ENCODE measurements at places on chromosomes 16 and 17. TPM values are rescaled to one million over a fixed set of nuclear protein-coding genes. Genes with fewer than 3 reads are reported as not detected.

The MEIOB gene
- not detected for total RNA-seq

DNA sequence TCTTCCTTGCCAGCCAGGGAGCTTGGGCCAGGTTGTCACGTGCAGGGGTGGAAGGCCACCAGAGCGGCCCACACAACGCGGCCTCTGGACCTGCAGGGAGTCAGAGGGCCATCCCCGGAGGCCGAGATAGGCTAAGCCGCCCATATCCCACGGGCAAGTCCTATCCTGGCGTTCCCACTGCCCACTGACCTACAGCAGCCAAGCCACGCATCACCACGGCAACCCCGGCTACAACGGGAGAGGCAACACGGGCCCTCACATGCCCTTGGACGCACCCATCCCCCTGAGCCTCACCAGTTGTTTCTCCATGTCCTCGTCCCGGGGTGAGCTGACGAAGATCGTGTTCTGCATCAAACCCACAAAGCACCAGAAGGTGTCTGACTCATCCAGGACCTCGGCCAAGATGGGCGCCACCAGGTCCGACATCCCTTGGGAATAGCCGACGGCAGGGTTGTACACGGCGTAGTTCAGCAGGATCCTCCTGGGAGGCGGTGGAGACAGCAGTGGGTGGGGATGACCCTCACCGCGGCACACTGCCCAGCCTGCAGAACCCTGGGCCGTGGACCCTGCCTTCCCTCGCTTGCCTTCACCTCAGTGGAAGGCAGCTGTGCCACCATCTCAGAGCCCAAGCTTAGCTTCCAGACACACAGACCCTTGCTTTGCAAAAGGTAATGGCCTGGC lies 88.2 kb downstream of the TBC1D16 start:
- H3K27ac ChIP-seq, result no peak overlapping the region
- no peaks in the 10 kb centered on the region for H3K36me3 ChIP-seq
- peaks cover 8% of the 10 kb centered on the region for H3K4me1 ChIP-seq
- no peak for DNase-seq
- H3K27me3 ChIP-seq, result no peaks in the 10 kb centered on the region

- peaks cover 11% of the 10 kb centered on the region for H3K27me3 ChIP-seq
- H3K36me3 ChIP-seq, result no peaks in the 10 kb centered on the region
- no peak overlapping the region for H3K27ac ChIP-seq
- no peak overlapping the region for H3K4me3 ChIP-seq
- peaks cover 6% of the 10 kb centered on the region for H3K4me1 ChIP-seq
- no peak for DNase-seq
Observed at GRCh38 chr16:24848065-24848464, 2.3 kb downstream of the SLC5A11 start.

The ODAD4 gene
- 3.7 TPM for total RNA-seq

- H3K36me3 ChIP-seq, result peaks cover 3% of the 10 kb centered on the region
- H3K27me3 ChIP-seq, result no peaks in the 10 kb centered on the region
Observed at GRCh38 chr17:7611635-7612293, 2.9 kb downstream of the FXR2 start.

The CACNG3 gene
- total RNA-seq, result not detected

The PRKCB gene
- 122 TPM for total RNA-seq

DNA sequence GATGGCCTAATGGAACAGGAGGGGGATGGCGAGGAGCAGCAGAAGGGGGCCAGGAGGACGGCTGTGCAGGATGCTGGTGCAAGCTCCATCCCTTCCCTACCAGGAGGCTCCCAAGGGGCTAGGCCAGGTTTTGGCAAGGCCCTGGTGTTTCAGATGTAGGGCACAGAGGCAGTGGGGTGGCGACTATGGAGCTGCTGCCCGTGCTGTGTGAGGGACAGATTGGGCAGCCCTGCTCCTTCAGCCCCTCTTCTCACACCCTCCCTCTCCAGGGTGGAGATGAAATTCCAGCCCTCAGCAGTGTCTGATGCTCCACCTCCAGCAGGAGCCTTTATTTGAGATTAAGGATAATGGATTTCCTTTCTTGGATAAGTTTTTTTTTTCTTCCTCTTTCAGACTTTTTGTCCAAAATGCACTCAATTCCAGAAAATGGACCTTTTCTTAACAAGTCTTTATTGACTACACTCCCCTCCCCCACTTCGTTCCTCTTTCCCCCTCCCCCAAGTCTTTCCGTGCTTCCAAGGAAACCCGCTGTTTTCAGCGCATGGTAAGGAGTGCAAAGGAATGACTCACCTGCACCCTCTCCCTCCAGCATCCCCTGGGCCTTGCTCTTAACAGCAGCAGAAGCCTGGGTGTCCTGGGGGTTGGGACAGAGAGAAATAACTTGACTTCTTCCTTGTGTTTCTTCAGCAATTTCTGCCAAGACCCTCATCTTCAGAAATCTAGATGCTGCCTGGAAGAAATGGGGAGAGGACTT lies 95.2 kb downstream of the CCDC182 start:
- H3K4me1 ChIP-seq, result peaks cover 7% of the 10 kb centered on the region
- no peak overlapping the region for H3K27ac ChIP-seq
- H3K27me3 ChIP-seq, result no peaks in the 10 kb centered on the region
- no peak for DNase-seq
- H3K4me3 ChIP-seq, result no peak overlapping the region

The TNFRSF17 gene
- not detected for total RNA-seq

The SERPINF2 gene
- 0.29 TPM for total RNA-seq

DNA sequence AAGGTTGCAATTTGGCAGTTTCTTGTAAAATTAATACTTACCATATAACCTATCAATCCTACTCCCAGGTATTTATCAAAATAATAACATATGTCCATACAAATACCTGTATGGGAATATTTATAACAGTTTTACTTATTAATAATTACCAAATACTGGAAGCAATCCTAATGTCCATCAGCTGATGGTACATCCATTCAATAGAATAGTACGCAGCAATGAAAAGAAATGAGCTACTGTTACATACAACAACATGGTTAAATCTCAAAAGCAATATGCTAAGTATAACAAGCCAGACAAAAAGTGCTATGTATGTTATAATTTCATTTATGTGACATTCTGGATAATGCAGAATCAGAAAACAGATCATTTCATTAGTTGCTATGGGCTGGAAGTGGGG lies 1.2 kb downstream of the HYDIN start:
- H3K4me3 ChIP-seq, result no peak overlapping the region
- peaks cover 24% of the 10 kb centered on the region for H3K27me3 ChIP-seq
- no peak overlapping the region for H3K27ac ChIP-seq
- DNase-seq, result no peak
- H3K36me3 ChIP-seq, result no peaks in the 10 kb centered on the region
